ENCODE measurements at places on chromosomes 3 and 15.

- DNase-seq = no peak
Observed at GRCh38 chr15:31516440-31516839, 189.8 kb downstream of the KLF13 start.

GRCh38 chr3:25663347-25663868 is 1.3 kb downstream of the TOP2B start:
- DNase-seq = no peak

GRCh38 chr3:148532774-148533173 is 164.9 kb upstream of the AGTR1 start:
- no peak for DNase-seq

DNA sequence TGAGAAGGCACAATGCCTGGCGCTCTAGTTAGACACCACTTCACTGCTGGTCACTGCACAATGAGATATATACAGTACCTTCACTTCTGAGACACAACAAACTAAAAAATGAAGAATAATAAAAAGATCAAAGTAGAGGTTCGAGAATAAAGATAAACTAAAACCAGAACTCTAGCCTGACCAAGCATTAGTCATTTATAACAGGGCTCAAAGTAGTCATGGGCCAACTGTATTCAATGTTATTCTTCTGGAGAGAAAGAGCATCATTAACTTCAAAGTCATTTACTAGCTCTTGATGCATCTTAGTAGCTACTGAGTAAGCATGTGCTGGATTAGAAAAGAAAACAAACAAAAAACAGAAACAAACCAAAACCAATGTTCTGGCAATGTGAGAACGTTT is 145.2 kb downstream of the SSR3 start:
- DNase-seq = no peak

- no peak for DNase-seq
Observed at GRCh38 chr15:89090791-89091626, 2.8 kb downstream of the ABHD2 start.

DNA sequence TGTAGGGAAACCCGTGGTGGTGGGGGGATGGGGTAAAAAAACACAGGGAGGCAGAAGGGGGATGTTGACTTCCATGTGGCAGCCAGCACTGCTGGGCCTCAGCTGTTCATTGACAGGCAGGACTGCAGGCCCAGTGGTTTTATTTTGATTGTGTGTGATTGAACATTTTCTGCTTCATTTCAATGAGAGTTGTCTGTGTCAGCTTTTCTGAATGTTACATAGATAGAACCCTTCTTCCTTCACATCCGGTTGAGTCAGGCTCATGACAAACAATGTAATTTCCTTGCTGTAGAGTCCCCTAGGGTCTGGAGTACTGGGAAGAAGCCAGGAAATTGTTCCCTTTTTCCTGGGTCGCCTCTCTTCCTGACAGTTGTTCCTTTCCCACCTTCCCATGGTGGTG is 8.2 kb upstream of the RPP25 start:
- DNase-seq = no peak

DNA sequence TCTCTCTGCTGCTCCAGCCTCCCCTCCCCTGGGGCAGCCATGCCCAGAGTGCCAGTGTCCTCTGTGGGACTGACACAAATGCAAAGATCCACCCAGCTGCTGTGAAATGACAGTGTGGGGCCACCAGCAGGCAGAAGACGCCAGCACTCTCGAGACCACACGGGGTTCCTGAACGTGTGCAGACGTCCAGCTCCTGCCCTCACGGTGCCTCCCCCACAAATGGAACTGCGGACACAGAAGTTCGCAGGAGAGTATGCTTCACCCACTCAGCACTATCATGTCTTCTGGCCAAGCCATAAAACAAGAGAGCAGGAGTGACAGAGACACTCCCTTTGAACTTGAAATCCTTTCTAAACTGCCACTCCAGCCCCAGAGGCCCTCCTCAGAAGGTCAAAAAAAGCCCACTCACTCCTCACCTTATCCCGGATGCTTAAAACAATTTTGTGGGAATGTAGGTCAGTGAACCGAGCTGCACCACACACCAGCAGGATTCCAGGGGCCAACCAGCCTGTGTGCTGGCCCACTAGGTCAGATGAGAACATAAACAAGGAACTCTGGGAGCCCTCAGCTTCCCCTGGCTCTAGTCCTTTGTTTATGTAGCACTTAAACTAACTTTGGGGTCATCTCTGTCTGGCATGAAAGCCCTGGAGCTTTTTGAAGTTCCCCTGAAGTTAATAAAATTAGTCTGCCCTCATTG is 112.6 kb downstream of the DNAJB8 start:
- DNase-seq = no peak

DNA sequence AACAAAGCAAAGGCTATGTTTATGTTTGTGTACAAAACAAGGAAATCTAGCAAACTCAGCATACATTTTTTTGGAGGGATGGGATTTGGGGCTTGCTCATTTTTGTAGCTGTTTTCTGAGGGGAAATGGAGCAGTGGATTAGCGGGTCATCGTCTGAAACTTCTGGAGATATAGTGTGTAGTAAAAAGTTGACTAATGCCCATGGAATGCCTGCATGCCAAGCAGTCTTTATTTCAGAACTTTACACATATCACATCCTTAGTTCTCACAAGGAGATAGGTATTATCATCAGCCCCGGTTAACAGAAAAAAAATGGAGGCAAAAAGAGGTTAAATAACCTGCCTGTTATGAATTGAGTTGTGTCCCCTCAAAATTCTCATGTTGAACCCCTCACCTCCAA is 47.1 kb downstream of the ATP13A4 start:
- no peak for DNase-seq

- no peak for DNase-seq
Observed at GRCh38 chr15:47400603-47401002, 316.7 kb upstream of the SEMA6D start.

DNA sequence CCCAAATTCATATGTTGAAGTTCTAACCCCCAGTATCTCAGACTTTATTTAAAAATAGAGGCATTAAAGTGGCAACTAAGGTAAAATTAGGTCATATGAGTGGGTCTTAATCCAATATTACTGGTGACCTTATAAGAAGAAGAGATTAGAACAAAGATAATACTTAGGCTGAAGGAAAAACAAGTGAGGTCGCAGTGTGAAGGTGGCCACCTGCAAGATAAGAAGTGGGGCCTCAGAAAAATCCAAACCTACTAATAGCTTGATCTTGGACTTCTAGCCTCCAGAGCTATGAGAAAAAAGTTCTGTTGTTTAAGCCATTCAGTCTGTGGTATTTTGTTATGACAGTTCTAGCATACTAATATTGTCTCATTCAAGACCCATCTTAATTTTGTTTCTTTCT is 159.9 kb upstream of the PEX5L start:
- no peak for DNase-seq

DNA sequence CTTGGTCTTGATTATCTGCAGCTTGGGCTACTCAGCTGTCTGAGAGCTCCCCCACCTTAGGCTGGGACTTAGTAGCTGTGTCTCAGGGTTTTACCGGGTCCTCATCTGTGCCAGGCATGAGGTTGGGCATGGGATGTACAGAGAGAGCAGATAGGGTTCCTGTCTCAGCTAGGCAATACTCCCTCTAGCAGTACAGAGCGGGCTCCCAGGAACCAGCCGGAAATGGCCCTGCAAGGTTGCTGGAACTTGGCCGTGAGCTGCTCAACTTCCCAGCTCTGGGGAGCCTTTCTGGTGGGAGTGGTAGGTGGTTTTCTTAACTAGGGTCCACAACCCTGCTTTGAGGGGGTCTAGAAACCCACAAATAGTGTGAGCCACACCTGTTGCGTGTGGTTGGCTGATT is 58.3 kb downstream of the ATP2B2 start:
- no peak for DNase-seq

DNA sequence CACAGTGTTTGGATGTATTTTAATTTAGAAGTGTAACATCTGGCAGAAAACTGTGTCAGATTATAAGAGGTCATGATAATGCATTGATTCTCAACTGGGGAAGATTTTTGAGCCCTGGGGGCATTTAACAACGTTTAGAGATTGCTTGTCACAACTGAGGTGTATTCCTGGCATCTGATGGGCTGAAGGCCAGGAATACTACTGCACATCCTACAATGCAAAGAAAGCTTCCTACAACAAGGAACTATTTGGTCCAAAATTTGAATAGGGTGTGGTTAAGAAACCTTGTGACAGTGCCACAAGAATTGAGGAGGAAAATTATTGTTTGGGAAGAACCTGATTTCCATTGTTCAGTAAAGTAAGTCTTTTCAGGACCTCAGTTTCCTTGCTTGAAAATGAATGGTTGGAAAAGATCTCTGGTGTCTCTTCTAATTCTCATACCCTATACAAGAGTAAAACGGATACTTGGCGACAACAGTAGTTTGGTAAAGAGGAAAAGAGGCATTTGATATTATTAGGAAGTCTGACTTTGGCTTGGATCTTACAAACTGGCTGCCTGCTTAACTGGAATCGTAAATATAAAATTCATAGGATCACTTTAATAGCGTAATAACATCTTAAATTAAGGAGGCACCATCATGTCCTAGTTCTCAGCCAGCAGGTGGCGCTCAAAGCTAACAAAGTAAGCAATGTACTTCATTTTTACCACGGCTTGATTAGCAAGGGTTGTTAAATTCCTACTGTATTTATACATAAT is 4.3 kb downstream of the DAZL start:
- DNase-seq = peak; percentile 16

GRCh38 chr3:187101184-187102072 is 37.9 kb downstream of the RPL39L start:
- no peak for DNase-seq

DNA sequence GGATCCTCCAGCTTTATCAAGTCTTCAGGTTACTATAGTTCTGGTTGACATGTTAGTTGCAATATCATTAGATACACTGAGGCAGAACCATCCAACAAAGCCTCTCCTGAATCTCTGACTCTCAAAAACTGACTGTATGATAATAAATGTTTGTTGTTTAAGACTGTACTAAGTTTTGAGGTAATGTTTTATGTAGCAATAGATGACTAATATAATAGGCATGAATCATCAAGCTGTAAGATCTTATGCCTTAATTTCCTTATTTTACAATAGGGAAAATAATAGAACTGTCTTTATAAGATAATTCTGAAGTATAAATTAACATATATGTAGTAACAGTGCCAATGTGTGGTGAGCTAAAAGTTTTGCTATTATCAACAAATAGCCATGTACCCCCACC is 88.9 kb upstream of the TBC1D5 start:
- DNase-seq = no peak

DNA sequence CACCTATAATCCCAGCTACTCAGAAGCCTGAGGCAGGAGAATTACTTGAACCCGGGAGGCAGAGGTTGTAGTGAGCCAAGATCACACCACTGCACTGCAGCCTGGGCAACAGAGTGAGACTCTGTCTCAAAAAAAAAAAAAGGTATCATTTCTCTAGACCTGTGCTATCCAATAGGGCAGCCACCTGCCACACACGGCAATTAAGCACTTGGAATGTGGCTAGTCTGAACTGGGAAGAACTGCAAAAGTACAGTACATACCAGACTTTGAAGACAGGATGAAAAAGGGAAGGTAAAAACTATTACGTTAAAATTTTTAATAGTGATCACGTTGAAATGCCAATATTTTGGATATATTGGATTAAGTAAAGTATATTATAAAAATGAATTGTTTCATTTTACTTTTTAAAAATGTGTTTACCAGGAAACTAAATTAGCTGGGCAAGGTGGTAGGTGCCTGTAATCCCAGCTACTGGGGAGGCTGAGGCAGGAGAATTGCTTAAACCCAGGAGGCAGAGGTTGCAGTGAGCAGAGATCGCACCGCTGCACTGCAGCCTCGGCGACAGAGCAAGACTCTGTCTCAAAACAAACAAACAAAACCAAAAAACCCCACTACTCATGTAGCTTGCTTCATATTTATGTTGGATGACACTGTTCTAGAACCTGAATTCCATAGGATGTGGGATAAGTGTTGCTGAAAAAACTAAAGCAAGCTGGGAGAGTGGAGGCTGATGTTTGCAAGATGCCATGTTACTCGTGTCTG is 2.3 kb downstream of the CYP8B1 start:
- no peak for DNase-seq

- peak; percentile 85 for DNase-seq
Observed at GRCh38 chr3:66863205-66864111, 134.6 kb upstream of the KBTBD8 start.

DNA sequence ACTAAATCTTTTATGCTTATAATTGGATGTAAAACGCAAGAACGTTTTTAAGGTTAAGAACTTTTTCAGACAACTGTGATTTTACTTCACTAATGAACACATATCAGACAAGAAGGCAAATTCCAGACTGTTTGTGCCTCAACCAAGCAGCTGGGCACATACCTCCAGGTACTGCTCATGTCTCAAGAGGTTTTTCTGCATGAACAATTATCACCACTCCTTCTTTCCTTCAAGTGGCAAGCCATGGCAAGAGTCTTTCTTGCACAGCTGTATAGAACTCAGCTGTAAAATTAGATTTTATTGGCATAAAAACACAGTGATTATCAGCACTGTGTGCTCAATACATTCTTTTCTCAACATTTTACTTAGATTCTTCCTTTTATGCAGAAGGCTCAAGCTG is 64.3 kb downstream of the FNDC3B start:
- DNase-seq = no peak

DNA sequence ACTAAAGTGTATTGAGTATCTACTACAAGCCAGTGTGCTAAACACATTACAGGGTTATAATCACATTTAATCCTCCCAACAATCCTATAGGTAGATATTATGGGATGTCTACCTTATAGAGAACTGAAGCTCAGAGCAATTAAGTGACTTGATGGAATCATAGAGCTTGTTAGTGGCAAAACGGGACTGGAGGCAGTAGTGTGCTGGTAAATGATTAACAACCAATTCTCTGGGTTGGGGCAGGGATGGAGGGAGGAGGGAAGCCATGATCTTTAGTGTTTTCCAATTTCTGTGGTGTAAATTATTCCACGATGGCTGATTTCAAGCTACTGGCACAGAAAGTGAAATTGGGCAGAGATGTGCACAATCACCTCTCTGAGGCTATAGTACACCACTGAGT is 18.5 kb upstream of the CSRNP1 start:
- DNase-seq = no peak

DNA sequence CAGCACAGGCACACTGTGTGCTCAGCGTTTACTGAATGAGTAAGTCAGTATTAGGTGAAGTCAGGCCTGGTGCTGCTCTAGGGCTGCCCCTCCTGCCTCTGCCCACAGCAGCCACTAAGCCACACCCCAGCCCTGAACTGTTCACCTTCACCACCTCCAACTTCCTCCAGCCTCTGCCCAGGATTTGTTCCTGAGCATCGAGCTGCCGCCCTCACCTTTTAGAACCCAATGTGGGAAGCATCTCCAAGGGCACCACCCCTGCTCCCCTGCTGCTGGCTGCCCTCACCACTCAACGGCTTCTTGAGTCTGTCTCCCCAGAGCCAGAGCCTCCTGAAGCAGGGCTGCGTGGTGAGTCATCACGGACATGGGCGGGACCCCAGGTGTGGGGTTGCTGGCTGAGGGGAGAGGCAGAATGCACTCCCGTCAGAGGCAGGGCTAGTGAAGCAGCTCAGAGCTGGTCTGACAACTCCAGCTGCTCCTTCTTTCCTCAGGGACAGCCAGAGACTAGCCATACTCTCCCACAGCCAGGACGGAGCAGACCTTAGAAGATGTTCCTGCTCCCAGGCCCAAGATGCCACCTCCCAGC is 5.8 kb downstream of the HYAL2 start:
- DNase-seq = no peak

DNA sequence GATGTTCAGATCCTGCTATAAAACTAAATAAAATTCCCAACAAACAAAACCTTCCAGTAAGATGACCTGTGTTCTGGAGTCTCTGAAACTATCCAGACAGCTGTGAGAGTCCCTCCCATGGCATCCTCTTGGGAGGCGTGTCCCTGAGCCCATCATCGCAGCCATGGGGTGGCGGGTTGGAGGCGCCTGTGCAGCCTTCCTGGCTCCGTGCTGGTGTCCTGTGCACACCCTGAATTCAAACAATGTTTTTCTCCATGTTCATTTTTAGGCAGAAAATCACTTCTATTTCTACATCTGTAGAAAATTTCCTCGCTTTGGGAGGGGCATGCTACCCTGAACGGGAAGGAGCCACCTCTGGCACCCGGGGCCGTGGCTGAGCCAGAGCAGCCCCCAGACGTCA is 19.4 kb upstream of the OCA2 start:
- DNase-seq = no peak

Measured in SHP77 treated with DMSO at 0.1 percent for 48 hours (cell line).